ENCODE measurements at places on chromosomes 1 and 21. TPM values are rescaled to one million over a fixed set of nuclear protein-coding genes. Genes with fewer than 3 reads are reported as not detected.

Gene ESRRG
- total RNA-seq: 6.8 TPM

Gene KRTAP19-8
- total RNA-seq: not detected

DNA sequence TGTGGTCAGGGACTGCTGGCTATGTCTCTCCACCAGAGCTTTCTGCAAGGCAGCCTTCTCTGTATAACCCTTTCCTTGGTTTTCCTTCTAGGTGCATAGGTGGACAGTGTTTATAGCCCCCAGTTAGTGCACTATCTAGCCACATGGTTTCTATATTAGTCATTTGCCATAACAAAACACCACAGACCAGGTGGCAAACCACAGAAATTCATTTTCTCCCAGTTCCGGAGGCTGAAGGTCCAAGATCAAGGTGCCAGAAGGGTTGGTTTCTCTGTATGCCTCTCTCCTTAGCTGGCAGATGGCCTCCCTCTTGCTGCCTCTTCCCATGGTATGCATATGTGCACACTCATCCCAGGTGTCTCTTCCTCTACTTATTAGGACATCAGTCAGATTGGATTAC lies 106.4 kb downstream of the KAZN start:
- DNase-seq: no peak

Gene ARHGEF19
- 49.7 TPM for total RNA-seq

Gene MRAP
- total RNA-seq: 1.3 TPM

Gene KIF26B
- total RNA-seq: 5.6 TPM

GRCh38 chr1:46675549-46676314 lies 4.1 kb downstream of the TEX38 start:
- DNase-seq: no peak

DNA sequence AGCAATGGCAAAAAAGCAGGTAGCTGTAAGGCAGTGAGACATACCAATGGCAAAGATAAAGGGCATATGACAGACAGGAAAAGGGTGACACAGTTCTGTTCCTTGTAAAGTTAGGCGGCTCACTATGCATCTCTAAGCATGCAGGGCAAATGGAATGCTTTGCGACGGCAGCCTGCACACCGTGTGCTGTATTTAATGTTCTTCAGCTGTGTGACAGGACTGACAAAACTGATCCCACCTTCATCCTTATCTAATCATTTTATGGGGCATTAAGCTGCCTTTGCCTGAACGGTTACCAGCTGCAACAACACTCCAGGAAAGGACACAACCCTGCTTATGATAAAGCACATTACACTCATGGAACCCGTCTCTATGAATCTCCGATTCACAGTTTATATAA lies 80.5 kb upstream of the VAV3 start:
- no peak for DNase-seq

Gene SERTAD4
- total RNA-seq: 18.1 TPM

All from lower leg skin (tissue), 4 donors.